ENCODE measurements at places on chromosomes 12 and 14.

DNA sequence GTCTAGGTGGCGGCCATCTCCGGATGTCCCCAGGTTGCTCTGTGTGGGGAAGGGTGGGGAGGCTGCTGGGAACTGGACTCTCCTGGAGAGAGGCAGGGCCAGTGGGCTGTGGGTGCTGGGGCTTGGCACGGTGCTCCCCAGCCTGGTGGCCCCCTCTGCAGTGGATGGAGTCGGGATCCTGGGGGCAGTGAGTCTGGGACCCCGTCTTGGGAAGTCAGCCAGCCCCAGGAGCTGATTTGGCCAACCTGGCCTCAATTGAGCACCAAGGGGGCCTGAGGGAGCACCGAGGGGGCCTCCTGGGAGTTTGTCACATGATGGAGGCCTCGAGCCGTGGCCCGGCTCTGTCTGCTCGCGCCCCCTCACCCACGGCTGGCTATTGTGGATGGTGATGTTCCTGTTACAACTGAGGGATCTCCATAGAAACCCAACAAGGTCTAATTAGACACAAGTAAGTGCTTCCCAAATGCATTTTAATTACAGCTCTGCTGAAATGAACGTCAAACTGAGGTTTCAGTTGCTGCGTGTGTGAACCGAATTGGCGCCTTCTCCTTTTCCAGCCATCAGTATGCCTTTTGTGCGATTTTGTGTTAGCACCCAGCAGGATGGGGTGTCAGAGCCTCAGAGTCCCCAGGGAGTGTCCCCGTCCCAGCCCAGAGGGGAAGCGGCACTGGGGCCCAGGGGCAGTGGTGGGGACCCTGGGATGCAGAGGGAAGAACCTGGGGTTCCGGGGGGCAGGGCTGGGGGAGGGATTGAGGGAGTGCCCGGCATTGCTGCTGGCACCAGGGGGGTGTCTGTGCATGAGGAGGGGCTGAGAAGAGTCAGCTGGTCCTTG is 71.8 kb downstream of the KIF26A start:
- DNase-seq: no peak

DNA sequence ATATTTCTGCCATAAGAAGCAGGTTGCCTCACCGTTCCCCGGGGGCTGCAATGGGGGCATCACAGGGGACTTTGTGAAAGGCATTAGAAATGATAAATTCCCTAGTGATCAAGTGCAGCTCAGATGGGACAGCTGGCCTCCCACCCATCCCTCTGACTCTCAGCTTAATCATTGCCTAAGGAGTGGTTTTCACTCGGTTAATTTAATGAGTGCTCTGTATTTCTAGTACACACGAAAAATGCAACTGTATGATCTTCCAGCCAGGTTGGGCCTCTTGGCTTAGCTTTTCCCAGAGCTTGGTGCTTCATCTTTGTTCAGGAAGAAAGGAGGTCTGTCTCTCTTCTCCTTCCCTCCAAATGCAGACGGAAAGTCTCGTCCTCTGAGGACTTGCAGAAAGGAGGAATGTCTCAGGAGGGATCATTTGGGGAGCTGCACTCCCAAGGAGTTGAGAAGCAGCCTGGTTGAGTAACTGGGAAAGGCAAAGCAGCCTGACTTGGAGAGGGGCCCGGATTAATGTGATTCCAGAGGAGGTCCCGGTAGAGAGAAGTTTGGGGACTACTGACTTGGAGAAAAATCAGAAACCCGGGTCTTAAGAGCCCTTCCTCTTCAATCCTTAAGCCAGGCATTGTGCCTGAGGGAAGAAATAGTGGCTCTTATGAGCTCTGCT is 7.2 kb downstream of the CD9 start:
- no peak for DNase-seq

- DNase-seq: no peak
Measured at GRCh38 chr12:11727133-11727664, 77.7 kb downstream of the ETV6 start.

GRCh38 chr12:67208281-67209067 is 60.7 kb upstream of the CAND1 start:
- DNase-seq: no peak

DNA sequence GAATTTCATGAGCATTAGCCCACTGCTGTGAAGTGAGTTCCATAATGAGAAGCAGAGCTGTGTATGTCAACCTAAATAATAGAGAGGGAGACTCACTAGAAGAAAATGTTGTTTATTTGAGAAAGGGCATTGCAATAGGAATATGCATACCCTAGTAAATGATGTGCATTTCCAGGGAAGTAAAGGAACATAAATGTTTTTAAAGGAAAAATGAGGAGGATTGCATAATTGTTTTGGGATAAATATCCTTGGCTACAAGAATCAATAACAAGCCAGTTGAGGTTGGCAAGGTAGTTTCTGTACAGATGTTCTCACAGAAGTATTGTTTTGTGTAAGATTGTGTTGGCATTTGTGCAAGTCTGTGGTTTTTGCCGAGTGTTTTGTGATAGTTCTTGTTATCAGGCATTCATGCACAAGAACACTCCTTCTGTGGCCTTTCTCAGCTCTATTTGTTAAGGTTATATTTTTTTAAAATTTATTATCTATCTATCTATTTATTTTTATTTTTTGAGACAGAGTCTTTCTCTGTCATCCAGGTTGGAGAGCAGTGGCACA is 47.1 kb downstream of the EMP1 start:
- no peak for DNase-seq

- DNase-seq: no peak
Measured at GRCh38 chr12:1054117-1054870, 63.3 kb downstream of the ERC1 start.

GRCh38 chr12:2482938-2483660 is 311.7 kb upstream of the FKBP4 start:
- DNase-seq: no peak

- no peak for DNase-seq
Measured at GRCh38 chr14:103880348-103881267, 33.2 kb upstream of the PPP1R13B start.

DNA sequence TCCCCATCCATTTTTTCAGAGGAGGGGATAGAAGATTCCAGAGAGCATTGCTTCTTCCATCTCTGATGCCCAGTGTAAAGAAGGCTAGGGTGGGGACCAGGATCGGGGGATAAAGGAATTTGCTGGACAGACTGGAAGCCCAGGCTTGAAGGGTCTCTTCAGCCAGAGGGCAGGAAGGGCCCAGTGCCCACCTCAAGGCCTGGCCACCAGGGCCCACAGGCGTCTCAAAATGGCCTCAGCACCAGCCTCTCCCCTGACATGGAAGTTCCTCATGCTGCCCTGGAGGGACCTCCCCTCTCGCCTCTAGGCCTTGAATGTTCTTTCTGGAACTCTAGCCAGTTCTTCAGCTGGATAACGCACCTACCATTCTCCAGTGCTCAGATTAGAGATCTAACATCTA is 2.8 kb downstream of the RPS6KL1 start:
- no peak for DNase-seq

- DNase-seq: no peak
Measured at GRCh38 chr14:22650960-22651521, 6.9 kb upstream of the OR6J1 start.

DNA sequence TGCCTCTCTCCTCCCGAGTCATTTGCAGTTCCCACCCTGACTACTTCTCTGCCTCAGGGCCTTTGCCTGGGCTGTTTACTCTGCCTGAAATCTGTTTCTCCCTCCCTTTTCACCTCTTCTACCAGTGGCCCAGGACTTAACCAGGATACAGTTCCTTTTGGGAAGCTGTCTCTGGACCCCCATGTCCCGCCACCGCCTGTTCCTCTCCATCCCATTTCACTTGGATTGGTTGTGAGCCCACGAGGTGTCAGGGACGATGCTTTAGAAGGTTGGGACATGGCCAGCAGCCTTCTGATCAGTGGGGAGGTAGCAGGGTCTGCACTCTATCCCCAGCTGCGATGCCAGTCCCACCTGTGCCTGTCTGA is 51.8 kb downstream of the FAM222A start:
- no peak for DNase-seq

DNA sequence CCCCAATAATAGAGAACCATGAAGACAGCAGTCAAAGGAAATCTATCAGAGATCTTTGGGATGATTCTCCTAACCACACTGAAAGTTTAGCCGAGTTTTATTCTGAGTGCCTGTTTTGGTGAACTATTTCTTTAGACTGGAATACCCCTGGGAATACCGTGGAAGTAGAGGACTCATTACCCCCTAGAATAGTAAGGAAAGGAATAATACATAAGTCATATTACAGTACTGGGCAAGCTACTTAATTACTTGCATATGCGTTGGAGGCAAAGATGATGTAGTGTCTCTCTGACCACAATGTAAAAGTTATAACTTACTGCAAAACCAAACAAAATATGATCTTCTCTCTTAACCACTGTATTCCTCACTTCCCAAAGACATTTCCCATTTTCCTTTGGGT is 25.5 kb downstream of the ZC2HC1C start:
- no peak for DNase-seq

DNA sequence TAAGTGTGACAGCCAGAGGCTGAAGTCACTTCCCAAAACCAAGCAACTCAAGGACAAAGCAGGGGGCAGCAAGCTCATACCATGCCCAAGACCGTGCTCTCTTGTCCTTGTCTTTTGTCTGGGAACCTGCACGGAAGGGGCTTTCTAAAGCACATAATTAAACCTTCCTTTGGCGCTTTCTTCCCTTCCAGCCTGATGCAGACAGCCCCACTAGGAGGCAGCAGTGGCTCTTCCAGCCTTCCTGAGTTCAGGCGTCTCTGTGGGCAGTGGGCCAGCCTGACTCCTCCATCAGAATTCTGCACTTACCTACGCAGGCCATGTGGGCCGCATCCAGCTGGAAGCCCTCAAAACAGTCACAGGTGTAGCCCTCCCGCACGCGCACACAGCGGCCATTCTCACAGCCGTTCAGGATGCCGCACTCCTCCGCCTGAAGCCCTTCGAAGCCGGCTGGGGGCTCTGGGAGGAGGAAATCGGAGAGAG is 7.6 kb downstream of the ISCA2 start:
- DNase-seq: no peak

DNA sequence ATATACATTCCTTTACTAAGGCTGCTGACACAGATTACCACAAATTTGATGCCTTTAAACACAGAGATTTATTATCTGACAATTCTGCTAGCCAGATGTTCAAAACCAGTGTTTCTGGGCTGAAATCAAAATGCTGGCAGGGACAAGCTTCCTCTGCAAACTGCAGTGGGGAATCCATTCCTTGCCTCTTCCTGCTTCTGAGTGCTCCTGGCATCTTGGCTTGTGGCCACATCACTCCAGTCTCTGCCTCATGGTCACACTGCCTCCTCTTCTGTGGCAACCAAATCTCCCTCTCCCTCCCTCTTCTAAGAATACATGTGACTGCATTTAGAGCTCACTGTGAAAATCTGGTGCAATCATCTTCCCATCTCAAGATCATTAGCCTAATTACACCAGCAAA is 235.7 kb downstream of the TTC8 start:
- DNase-seq: no peak

- peak; percentile 10 for DNase-seq
Measured at GRCh38 chr12:28191051-28192048, 1.1 kb downstream of the CCDC91 start.

- no peak for DNase-seq
Measured at GRCh38 chr12:71541583-71541982, 102.0 kb downstream of the LGR5 start.

DNA sequence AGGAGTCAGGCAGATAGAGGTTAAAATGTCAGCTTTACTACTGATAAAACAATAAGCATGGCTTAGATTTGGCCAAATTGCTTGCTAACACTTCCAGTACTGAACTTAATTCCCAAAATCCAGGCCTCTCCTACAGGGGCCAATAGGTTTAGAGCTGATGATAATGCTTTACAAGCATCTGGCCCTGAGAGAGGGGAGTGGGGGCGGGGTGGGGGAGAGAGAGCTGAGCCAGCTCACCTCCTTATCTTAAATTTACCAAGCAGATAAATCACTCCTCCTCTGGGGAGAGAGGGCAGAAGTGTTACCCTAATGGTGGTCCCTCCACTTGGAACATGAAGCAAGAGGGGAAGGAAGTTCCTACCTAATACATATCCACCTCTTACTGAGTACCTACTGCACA is 182.2 kb upstream of the CRY1 start:
- DNase-seq: no peak

- no peak for DNase-seq
Measured at GRCh38 chr14:76112889-76113624, 38.7 kb upstream of the GPATCH2L start.

- DNase-seq: no peak
Measured at GRCh38 chr12:70418101-70418500, 52.0 kb downstream of the KCNMB4 start.

DNA sequence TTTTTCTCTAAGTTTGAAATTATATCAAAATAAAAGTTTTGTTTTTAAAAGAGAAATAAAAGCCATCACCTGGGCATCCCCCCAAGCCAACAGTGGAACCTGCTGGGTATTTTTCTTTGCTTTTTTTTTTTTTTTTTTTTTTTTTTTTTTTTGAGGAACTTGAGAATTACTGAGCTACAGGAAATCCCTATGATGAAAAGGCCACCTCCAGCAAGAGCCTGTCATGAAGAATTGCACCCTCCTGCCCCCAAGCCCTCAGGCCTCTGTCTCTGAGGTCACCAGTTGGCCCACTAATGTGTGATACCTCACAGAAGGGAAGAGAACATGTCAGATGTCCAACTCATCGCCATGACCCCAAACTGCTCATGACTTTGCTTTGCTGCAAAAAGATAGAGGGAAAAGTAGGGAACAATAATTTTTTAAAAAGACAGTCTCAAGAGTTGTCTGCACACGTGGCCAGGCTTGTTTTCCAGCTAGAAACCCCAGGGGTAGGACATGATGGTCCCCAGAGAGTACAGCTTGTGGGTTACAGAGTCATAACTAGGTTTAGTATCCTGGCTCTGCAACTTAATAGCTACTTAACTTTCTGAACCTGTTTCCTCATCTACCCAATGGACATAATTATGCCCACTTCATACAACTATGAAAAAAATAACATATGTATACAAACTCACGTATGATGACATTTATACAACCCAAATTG is 124.3 kb upstream of the EGLN3 start:
- DNase-seq: no peak

DNA sequence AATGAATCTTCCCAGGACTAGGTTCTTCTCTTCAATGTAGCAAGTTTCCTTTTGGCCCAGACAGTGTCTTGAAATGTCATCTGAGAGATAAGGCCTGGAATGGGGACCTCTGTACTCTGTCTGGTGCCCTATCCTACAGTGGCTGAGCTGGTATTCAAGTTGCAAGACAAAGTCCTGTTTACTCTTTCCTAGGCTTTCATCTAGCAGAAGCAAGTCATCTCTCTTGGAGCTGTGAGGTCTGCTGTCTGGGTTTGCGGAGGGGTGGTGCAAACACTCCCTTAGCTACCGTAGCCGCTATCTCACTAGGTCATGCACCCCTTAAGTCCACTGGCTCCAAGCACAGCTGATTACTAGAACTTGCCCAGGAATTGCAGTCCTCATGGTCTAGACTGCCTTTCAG is 149.7 kb upstream of the SLC16A7 start:
- DNase-seq: no peak

GRCh38 chr14:61754627-61755381 is 7.4 kb upstream of the SNAPC1 start:
- no peak for DNase-seq

GRCh38 chr12:44603701-44604100 is 272.4 kb downstream of the NELL2 start:
- DNase-seq: no peak

DNA sequence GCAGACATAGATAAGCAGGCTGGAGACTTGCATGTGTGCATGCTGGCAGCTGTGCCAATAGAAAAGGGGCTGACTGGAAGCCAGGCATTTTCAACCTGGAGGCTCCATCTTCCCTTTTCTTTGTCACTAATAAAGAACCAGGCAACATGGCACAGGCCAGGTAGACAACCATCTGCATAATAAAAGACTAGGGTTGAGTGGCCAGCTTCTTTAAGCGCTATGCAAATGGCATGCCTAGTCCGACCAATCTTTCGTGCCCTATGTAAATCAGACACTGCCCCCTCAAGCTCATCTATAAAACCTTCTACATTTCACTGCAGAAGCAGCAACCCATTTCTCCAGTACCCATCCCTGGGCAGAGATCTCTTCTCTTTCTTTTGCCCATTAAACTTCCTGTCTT is 4.6 kb upstream of the KLRC1 start:
- no peak for DNase-seq

All from stimulated activated CD8-positive, alpha-beta memory T cell treated with anti-CD3 and anti-CD28 coated beads, Interleukin-2, amount 100 ng/mL, for 1 hour (primary cell).